Urinary bladder (tissue), 4 donors: ENCODE measurements at places on chromosomes 4 and X. TPM values are rescaled to one million over a fixed set of nuclear protein-coding genes. Genes with fewer than 3 reads are reported as not detected.

- DNase-seq = no peak
These were observed 36.0 kb downstream of the BST1 start for GRCh38 chr4:15738877-15739276.

DNA sequence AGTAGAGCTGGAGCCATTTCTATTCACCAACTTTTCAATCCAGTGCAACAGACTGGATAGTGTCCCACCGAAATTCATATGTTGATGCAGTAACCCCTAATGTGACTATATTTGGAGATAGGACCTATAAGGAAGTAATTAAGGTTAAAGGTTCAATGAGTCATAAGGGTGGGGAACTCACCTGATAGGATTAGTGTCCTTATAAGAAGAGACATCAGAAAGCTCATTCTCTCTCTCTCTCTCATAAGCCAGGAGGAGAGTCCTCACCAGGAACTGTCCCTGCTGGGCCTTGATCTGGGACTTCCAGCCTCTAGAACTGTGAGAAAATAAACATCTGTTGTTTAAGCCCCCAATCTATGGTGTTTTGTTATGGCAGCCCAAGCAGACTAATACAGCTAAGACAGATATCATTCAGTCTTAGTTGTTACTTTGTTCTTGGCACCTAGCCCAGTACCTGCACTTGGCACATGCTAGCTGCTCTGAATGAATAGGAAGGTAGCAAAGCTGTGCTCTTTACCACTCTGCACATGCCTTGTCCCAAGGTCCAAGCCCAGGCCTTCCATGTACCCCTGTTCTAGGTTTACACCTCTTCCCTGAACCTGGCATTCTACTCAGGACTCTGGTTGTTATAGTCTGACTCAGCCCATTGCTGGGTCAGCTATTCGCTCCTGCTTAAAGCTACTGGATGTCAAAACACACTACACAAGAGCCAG is 19.2 kb upstream of the BRS3 start:
- DNase-seq = no peak

DNA sequence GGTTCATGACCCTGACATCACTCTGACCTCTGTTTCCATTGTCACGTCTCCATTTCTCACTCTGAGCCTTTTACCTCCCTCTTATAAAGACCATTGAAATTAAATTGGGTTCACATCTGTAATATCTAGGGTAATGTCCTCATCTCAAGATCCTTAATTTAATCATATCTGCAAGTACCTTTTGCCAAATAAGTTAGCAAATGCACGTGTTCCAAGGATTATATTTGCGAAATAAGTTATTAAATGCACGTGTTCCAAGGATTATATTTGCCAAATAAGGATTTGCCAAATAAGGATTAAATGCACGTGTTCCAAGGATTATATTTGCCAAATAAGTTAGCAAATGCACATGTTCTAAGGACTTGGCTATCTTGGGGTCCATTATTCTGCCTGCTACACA is 938.0 kb downstream of the NLGN4X start:
- DNase-seq = no peak

The ANXA3 gene
- 29.1 TPM for total RNA-seq

GRCh38 chr4:73944061-73944875 is 37.6 kb downstream of the PF4 start:
- DNase-seq = no peak

GRCh38 chr4:189177130-189177529 is 763.5 kb upstream of the FRG1 start:
- no peak for DNase-seq

GRCh38 chrX:130060122-130061069 is 49.9 kb downstream of the ELF4 start:
- no peak for DNase-seq

DNA sequence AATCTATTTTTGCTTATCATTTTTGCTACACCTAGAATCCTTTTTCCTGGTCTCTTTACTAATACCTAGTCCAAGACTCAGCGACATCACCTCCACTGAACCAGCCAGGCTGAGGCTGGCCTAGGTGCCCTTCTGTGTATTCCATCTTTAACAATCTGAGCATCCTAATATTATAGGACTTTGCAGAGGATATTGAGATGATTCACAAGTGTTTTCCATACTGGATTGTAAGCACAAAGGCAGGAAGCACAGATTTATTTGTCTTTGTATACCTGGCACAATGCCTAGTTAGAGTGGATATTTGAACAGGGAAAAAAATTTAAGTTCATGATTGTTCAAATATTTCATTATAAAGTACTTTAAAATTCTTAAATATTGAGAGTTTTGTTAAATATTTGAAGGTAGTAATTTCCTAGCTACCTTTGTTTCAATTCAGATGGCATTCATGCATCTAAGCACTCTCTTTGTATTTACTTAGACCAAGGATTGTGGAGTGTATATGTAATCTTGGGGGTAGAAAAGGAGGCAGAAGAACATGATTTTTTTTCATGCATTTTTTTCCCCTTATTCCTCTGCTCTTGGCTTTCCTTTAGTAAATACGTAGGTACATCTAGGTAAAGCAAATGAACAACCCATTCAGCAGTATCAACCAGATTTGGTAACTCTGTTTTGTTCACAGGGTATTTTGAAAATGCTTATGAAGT is 18.4 kb downstream of the SMARCA5 start:
- no peak for DNase-seq

GRCh38 chr4:10272511-10272910 is 155.9 kb upstream of the WDR1 start:
- DNase-seq = no peak

The EBP gene
- 19.2 TPM for total RNA-seq

- no peak for DNase-seq
These were observed 182.4 kb upstream of the LCORL start for GRCh38 chr4:18203966-18204365.

DNA sequence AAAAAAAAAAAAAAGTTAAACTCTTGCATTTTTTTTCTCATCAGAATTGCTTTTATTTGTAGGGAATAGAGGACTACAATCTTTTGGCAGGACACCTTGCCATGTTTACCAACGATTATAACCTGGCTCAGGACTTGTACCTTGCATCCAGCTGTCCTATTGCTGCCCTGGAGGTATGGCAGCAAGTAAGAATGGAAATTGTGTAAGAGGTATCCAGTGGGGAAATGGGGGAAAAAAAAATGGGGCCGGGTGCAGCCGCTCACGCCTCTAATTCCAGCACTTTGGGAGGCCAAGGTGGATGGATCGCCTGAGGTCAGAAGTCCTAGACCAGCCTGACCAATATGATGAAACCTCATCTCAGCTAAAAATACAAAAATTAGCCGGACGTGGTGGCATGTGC is 49.8 kb downstream of the WDR19 start:
- no peak for DNase-seq

GRCh38 chr4:38666766-38667084 is 2.7 kb downstream of the KLF3 start:
- no peak for DNase-seq

DNA sequence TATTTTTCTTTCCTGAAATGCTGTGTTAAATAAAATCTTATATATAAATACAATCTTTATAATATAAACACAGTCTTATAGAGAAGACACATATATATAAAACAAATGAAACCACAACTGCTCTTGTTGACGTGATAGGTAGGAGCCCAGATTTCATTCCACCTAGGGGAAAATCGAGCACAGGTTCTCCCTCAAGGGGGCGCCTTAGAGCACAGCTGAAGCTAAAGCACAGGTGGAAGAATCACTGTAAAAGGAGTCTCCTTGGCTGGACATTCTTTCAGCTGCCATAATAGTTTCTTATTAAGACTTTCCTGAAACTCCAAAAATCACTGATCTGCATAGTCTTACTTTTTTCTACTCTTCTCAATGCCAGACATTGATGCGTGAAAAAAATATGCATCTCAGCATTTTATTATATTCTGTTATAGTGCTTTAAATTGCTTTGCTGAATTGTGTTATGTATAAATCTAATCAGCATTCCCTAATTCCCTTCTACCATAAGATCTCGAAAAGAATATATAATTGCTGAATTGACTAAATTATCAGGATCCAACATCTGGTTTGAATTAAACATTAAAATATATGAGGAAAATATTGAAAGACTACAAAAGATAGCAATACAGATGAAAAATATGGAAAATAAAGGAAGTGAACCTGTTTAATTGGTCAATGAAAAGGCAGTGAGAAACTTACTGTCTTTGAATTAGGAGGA is 25.5 kb upstream of the RXFP1 start:
- DNase-seq = no peak
